ENCODE measurements at places on chromosomes 3 and 15.

DNA sequence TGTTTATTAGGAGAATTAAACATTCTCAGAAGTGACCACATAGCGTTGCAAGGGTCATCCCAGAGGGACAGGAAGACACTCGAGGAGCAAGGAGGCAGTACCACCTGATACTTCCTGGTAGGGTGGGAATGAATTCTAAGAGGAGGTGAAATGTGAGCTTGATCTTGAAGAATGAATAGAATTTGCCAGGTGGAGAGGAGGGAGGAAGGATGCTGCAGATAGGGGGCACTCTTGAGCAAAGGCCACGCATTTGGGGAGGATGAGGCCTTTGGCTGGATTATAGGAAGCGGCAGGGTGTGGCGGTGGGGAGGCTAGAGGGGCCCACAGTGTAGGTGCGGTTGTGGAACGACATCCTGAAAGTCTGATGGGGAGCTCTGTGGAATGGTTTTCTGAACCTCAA is 33.5 kb downstream of the CHCHD6 start:
- DNase-seq = no peak

GRCh38 chr3:42438193-42438592 is 27.8 kb upstream of the LYZL4 start:
- DNase-seq = no peak

DNA sequence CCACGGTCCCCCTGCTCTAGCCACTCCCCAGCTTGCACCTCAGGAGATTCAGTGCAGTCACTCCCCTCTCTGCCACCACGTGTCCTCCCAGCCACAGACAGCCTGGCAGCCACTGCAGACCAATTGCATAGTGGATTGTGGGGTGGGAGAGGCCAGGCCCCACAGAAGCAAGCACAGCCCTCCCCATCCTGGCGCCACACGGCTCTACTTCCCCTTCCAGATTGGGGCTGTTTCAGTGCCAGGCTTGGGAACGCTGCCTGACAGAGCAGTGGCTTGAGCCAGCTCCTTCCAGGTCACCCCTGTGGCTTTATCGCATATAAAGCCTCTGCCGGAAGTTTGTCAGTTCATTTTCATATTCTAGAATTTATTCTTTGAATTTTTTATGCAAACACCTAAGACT is 90.7 kb downstream of the TMEM266 start:
- DNase-seq = no peak

- no peak for DNase-seq
These were observed 750.7 kb upstream of the CFAP20DC start for GRCh38 chr3:59800481-59800880.

DNA sequence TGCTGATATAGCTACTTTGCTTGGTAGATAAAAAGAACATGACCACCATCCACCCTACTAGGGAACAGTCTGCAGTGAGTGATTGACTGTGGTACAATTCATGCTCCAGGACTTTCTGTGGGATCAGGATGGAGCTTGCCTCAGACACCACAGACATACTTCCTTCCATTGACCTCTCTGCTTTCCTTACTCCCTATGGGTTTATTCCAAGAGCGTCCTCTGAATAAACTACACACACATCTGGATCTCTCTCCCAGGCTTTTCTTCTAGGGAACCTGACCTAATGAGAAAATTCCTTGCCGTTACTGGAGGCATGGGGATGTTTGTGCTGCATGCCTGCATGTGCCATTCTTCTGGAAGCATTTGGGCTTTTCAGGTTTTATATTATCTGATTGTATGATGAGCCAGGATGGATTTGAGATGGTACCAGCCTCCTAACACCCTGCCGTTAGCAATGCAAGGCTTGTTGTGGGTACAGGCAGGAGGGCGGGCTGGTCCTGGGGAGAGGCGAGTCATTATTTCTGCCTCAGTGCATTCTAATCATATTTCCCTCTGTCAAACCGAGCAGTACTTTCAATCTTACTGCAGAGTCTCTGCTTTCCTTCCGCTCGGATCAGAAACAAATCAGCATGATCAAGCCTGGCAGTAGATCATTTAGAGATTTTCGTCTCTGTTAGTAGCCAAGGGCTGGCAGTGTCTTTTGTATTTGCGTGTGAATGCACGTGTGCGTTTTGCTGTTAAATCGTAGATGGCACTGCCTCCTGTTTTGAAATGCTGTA is 279.2 kb downstream of the PDCD6IP start:
- peak; percentile 19 for DNase-seq

- peak; percentile 5 for DNase-seq
These were observed 207.2 kb upstream of the GBE1 start for GRCh38 chr3:81968658-81969057.

GRCh38 chr3:42839616-42840015 is 30.4 kb downstream of the ACKR2 start:
- DNase-seq = peak; percentile 65

GRCh38 chr15:83284559-83285283 is at the start of gene BNC1:
Gene BNC1, minus strand, starts transcription at chr15:83284664. Its CDS starts 36 bp downstream, at chr15:83284628.
- DNase-seq = no peak
